ENCODE measurements at places on chromosomes 4 and X. TPM values are rescaled to one million over a fixed set of nuclear protein-coding genes. Genes with fewer than 3 reads are reported as not detected.

Gene FAM50A
- total RNA-seq: 67.4 TPM

Gene APLN
- total RNA-seq: 14.4 TPM

Gene GPR50
- total RNA-seq: not detected

Gene TMSB15B
- 5.8 TPM for total RNA-seq

Gene MAGEB17
- not detected for total RNA-seq

Gene AMTN
- not detected for total RNA-seq

Gene OPHN1
- total RNA-seq: 32.1 TPM

Gene GPC4
- 11.4 TPM for total RNA-seq

Gene DNAAF6
- not detected for total RNA-seq

Gene CCNB3
- total RNA-seq: 1.3 TPM

Gene SOD3
- total RNA-seq: 9.0 TPM

Gene PAGE2
- not detected for total RNA-seq

Gene RHOH
- total RNA-seq: 1.8 TPM

Gene FGFBP1
- total RNA-seq: not detected

Gene MAGEE1
- 78.6 TPM for total RNA-seq

Gene PPARGC1A
- 52.3 TPM for total RNA-seq

Gene TCEAL7
- 79.9 TPM for total RNA-seq

Gene FAM47A
- not detected for total RNA-seq

Gene SOWAHB
- total RNA-seq: 10.3 TPM

Gene SLC7A11
- total RNA-seq: 33.1 TPM

Gene ZXDA
- total RNA-seq: 10.1 TPM

Gene ELOVL6
- total RNA-seq: 42.3 TPM

Gene CNGA2
- not detected for total RNA-seq

Gene ADH1A
- not detected for total RNA-seq

Gene SUPT20HL1
- total RNA-seq: not detected

Gene F9
- not detected for total RNA-seq

Gene HMX1
- 1.0 TPM for total RNA-seq

Gene POU4F2
- not detected for total RNA-seq

Gene CT45A5
- total RNA-seq: not detected

Gene WAS
- total RNA-seq: 4.2 TPM

Gene CSAG3
- total RNA-seq: not detected

Gene SETD7
- 38.5 TPM for total RNA-seq

Gene KLHL4
- 16.8 TPM for total RNA-seq

Gene PPP4R3C
- not detected for total RNA-seq

Gene DCAF4L1
- 0.80 TPM for total RNA-seq

Gene ZAR1
- total RNA-seq: 0.32 TPM

Gene NFKB1
- 25.4 TPM for total RNA-seq

Gene GLRA3
- 7.6 TPM for total RNA-seq

Gene SPIN2A
- total RNA-seq: 0.80 TPM

Gene NRK
- not detected for total RNA-seq

Gene GPR82
- total RNA-seq: not detected

Gene MPP1
- total RNA-seq: 72.6 TPM

Gene SNCA
- 329 TPM for total RNA-seq

Gene FGD1
- total RNA-seq: 9.1 TPM

Gene GPAT3
- 5.3 TPM for total RNA-seq

Gene DRD5
- total RNA-seq: 3.5 TPM
